ENCODE measurements at places on chromosomes 3 and 15.

- DNase-seq = no peak
- H3K4me3 ChIP-seq = no peak overlapping the region
- H3K27ac ChIP-seq = no peak overlapping the region
- no peaks in the 10 kb centered on the region for H3K4me1 ChIP-seq
Observed at GRCh38 chr3:13145131-13145825, 72.0 kb upstream of the IQSEC1 start.

GRCh38 chr15:83127547-83128150 lies 20.2 kb downstream of the TM6SF1 start:
- H3K27ac ChIP-seq = no peak overlapping the region
- no peaks in the 10 kb centered on the region for H3K4me1 ChIP-seq
- H3K36me3 ChIP-seq = no peaks in the 10 kb centered on the region
- no peak for DNase-seq

DNA sequence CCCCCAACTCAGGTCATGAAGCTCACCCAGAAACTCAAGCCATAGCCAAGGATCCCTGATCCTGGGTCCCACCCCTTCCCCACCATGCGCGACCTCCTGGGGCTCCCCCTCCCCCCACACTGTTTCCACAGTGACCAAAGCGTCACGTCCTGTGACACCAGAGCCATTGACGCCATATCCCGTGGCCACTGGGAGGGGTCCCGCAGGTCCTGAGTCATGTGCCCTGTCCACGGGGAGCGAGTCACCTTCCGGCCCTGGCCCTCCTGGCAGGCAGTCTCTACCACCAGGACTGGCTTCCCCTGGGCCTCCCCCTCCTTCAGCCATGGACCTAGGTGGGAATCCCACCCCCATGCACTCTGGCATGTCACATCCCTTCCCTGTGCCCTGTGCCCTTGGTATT lies 15.6 kb downstream of the SEMA3F start:
- no peak overlapping the region for H3K4me3 ChIP-seq
- H3K27ac ChIP-seq = no peak overlapping the region
- no peaks in the 10 kb centered on the region for H3K27me3 ChIP-seq
- peaks cover 15% of the 10 kb centered on the region for H3K4me1 ChIP-seq
- DNase-seq = no peak

GRCh38 chr3:184335291-184335660 lies 2.1 kb upstream of the FAM131A start:
- peak overlapping the region; percentile 68 for H3K4me3 ChIP-seq
- H3K4me1 ChIP-seq = peaks cover 57% of the 10 kb centered on the region
- peaks cover 32% of the 10 kb centered on the region for H3K36me3 ChIP-seq
- DNase-seq = no peak
- peak overlapping the region; percentile 73 for H3K27ac ChIP-seq
- no peaks in the 10 kb centered on the region for H3K27me3 ChIP-seq

DNA sequence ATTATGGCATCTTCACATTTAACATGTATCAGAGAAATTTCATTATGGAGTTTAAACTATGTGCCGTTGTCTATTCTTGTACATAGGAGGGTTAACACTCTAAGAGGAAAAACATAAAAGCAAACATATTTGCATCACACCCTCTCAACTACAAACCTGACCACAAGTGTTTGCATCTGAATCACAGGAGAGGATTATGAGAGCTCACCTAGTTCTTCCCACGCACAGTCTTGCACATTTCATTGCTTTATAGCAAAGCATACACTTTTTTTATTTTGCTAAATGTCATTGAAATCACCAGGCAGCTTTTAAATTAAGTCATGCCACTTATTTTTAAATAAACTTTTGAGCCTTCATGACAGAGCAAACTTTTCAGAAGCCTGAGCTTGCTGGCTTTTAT lies 12.5 kb downstream of the TRAT1 start:
- no peak overlapping the region for H3K4me3 ChIP-seq
- H3K27ac ChIP-seq = no peak overlapping the region
- no peaks in the 10 kb centered on the region for H3K27me3 ChIP-seq
- no peak for DNase-seq
- no peaks in the 10 kb centered on the region for H3K4me1 ChIP-seq
- no peaks in the 10 kb centered on the region for H3K36me3 ChIP-seq

GRCh38 chr15:53193149-53193548 lies 403.0 kb upstream of the ONECUT1 start:
- no peak for DNase-seq
- no peaks in the 10 kb centered on the region for H3K36me3 ChIP-seq
- H3K27me3 ChIP-seq = no peaks in the 10 kb centered on the region
- H3K4me1 ChIP-seq = no peaks in the 10 kb centered on the region

- H3K27me3 ChIP-seq = no peaks in the 10 kb centered on the region
- peak; percentile 77 for DNase-seq
- no peaks in the 10 kb centered on the region for H3K36me3 ChIP-seq
- H3K27ac ChIP-seq = peak within 1 kb of the TSS; percentile 97
Observed at GRCh38 chr15:51829376-51830275, at the start of gene TMOD3. Gene TMOD3 (plus strand): TSS chr15:51829653. CDS start chr15:51862885, 33,232 bp downstream.

- no peaks in the 10 kb centered on the region for H3K27me3 ChIP-seq
- no peak overlapping the region for H3K4me3 ChIP-seq
- no peak overlapping the region for H3K27ac ChIP-seq
Observed at GRCh38 chr3:166580561-166580960, 743.3 kb upstream of the BCHE start.

DNA sequence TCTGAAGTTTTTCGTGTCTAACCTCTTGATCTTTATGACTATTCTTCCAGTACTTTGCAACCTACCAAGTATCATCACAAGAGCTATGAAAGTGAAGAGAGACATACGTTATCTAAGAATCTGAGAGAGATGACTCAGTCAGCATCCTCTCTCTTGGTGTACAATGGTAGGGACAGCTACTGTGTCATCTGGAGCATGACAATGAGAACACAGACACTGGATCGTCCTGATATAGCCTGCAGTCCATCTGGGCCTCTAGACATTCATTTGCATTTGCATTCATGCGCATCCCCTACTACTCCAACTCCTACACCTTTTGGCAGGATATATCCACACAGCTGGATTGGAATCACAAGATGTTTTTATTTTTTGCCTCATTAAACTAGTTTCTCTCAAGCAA lies 115.2 kb downstream of the PEX5L start:
- no peaks in the 10 kb centered on the region for H3K36me3 ChIP-seq
- no peaks in the 10 kb centered on the region for H3K4me1 ChIP-seq
- no peak overlapping the region for H3K27ac ChIP-seq
- H3K27me3 ChIP-seq = no peaks in the 10 kb centered on the region

- H3K27me3 ChIP-seq = no peaks in the 10 kb centered on the region
- no peak overlapping the region for H3K4me3 ChIP-seq
- H3K4me1 ChIP-seq = no peaks in the 10 kb centered on the region
- H3K36me3 ChIP-seq = peaks cover 7% of the 10 kb centered on the region
Observed at GRCh38 chr3:52227766-52228165, 2.3 kb upstream of the TLR9 start.

- H3K4me3 ChIP-seq = no peak overlapping the region
- H3K27ac ChIP-seq = no peak overlapping the region
- H3K36me3 ChIP-seq = no peaks in the 10 kb centered on the region
- DNase-seq = no peak
- H3K4me1 ChIP-seq = no peaks in the 10 kb centered on the region
Observed at GRCh38 chr15:80497221-80497620, 93.0 kb downstream of the ARNT2 start.

- H3K4me1 ChIP-seq = no peaks in the 10 kb centered on the region
- DNase-seq = peak; percentile 71
- H3K27me3 ChIP-seq = no peaks in the 10 kb centered on the region
- H3K4me3 ChIP-seq = peak overlapping the region; percentile 25
- H3K27ac ChIP-seq = no peak overlapping the region
Observed at GRCh38 chr3:97719156-97719821, 45.3 kb upstream of the ARL6 start.

- no peak overlapping the region for H3K4me3 ChIP-seq
- DNase-seq = no peak
- no peaks in the 10 kb centered on the region for H3K4me1 ChIP-seq
- H3K27ac ChIP-seq = no peak overlapping the region
Observed at GRCh38 chr3:54698054-54698453, 229.8 kb downstream of the LRTM1 start.

DNA sequence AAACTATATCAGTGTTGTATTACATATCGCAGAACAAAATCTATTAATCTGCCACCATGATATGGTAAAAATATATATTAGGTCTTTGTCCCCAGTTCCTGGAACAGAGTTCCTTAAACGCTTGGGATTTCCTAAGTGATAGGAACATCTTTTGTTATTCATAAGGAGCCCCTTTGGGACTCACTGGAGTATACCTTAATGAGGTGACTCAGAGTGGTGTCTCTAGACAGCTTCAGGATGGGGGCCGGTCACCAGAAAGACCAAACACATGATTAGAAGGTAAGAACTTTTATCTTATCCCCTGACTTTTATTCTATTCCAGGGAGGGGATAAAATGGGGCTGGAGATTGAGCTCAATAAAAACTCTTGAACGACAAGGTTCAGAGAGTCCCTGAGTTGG lies 12.3 kb upstream of the CHCHD6 start:
- H3K27ac ChIP-seq = no peak overlapping the region
- no peaks in the 10 kb centered on the region for H3K4me1 ChIP-seq
- H3K27me3 ChIP-seq = no peaks in the 10 kb centered on the region
- no peak overlapping the region for H3K4me3 ChIP-seq
- DNase-seq = no peak

DNA sequence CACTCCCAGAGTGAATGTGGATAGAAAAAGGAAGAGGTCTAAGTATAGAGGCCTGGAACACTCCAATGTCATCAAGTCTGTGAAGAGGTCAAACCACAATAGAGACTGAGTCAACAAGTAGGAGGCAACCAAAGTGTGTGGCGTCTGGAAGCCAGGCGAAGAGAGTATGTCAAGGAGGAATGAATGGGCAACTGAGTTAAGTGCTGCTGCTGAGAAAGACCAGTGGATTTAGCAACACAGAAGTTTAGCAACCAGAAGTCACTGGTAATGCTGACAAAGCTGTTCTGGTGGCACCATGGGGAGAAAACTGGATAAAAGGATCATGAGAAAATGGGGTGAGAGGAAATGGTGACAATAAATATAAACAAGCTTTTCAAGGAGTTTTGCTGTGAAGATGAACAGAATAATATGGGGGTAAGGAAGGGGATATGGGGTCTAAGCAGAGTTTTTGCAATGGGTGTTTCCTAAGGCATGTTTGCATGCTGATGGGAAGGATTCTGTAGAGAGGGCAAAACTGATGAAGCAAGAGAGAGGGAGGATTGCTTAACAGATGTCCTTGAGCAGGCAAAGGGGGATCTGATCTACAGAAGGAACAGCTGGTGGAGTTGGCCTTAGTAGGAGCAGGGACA lies 38.4 kb downstream of the PCOLCE2 start:
- H3K27me3 ChIP-seq = no peaks in the 10 kb centered on the region
- no peaks in the 10 kb centered on the region for H3K36me3 ChIP-seq
- H3K4me3 ChIP-seq = no peak overlapping the region

DNA sequence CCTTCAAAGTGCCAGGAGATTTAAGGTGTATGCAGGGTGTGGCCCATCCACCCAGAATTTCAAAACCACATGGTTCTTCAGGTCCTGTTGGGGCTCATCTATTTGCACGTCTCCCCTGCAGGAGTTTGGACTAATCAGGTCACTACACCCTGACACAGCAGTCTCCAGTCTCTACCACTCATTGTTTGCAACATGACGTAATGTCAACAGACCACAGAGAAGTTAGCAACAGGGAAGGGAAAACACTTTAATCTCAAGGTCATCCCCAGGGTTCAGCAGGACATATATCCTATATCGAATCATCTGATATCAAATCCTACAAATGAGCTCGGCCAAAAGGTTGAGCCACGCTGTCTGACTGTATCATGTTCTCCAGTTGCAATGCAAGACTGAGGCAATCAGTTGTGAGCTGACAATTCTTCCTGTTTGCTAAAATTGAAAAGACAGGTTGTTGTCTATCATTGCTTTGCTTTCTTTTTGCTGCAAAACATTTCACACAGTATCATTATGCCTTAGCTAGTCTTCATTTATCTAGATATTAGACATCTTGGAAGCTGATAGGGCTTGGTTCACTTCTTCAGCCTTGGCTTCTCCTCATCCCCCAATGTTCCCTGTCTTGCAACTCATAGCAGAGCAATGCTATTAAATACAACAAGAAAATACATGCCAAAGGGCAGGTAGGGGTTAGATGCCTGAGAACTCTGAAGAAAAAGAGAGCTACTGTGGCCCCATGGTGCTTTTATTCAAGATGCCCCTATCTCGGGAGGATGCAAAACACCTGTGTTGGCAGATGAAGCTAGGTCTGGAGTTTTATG lies 13.4 kb upstream of the LEKR1 start:
- DNase-seq = peak; percentile 96
- peak overlapping the region; percentile 76 for H3K27ac ChIP-seq
- H3K4me1 ChIP-seq = peaks cover 58% of the 10 kb centered on the region
- no peaks in the 10 kb centered on the region for H3K27me3 ChIP-seq

DNA sequence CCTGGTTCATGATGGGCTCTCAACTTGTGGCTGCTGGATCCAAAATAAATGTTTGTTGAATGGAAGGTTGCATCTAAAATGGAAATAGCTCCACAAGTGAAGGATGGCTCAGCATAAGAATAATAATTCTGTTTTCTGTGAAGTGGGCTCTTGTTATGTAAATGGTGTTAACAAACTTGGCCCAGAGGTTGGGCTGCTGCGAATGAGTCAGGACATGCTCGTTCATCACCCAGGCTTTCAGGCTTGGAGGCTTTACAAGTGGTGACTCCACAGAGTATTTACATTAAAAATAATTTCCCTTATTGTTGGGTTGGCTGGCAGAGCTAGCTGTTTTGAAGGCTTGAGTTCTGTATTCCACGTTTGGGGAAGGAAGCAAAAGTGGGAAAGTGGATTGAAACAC lies 60.5 kb downstream of the ITGB5 start:
- no peak overlapping the region for H3K4me3 ChIP-seq
- H3K27me3 ChIP-seq = no peaks in the 10 kb centered on the region
- peaks cover 24% of the 10 kb centered on the region for H3K36me3 ChIP-seq
- peak overlapping the region; percentile 5 for H3K27ac ChIP-seq
- DNase-seq = no peak

DNA sequence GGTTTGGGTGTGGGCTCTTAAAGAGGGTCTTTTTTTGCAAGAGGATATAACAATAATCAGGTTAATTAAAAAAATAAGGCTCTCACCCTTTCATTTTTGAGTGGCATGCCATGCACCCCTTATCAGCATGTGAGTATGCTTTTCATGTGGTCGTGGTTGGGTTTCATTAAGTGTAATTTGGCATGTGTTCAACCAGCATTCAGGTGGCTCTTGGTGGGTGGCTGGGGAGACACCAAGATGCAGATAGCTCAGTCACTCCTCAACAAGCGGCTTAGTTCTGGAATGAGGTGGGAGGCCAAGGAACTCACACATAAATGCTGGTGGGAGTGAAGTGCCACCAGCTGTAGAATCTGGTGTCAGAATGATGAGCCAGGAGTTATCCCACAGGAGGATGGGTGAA lies 66.8 kb downstream of the FLNB start:
- H3K4me3 ChIP-seq = no peak overlapping the region
- H3K36me3 ChIP-seq = peaks cover 10% of the 10 kb centered on the region
- DNase-seq = no peak
- no peaks in the 10 kb centered on the region for H3K27me3 ChIP-seq
- H3K4me1 ChIP-seq = no peaks in the 10 kb centered on the region

- H3K4me1 ChIP-seq = no peaks in the 10 kb centered on the region
- no peak for DNase-seq
- H3K27me3 ChIP-seq = no peaks in the 10 kb centered on the region
- H3K36me3 ChIP-seq = no peaks in the 10 kb centered on the region
- no peak overlapping the region for H3K4me3 ChIP-seq
Observed at GRCh38 chr3:117989982-117990381, 1044.7 kb downstream of the IGSF11 start.

GRCh38 chr15:67783303-67783702 lies 42.0 kb upstream of the SKOR1 start:
- no peak for DNase-seq
- no peak overlapping the region for H3K27ac ChIP-seq
- H3K4me3 ChIP-seq = no peak overlapping the region
- no peaks in the 10 kb centered on the region for H3K27me3 ChIP-seq
- no peaks in the 10 kb centered on the region for H3K4me1 ChIP-seq
